ENCODE measurements at places on chromosomes 2 and 18.

DNA sequence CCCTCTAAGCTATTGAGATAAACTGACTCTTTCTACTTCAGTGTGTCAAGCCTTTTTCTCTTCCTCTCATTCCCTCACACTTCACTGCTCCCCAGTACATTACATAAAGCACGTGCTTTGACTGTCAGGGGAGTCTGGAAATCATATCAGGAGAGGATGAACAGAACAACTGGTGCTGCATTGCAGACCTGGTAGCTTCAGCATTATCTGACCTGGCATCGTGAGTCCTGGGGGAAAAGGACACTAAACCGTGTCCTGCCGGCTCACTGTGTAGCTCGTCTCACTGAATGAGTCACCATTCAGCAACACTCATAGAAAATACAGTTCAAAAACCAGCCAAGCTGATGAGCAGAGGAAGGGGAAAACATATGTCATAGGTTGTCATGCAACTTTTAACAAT is 108.5 kb upstream of the UNC80 start:
- no peak for DNase-seq

GRCh38 chr2:71891719-71892422 is 255.8 kb downstream of the CYP26B1 start:
- no peak for DNase-seq

GRCh38 chr18:54090856-54091255 is 133.6 kb downstream of the MBD2 start:
- no peak for DNase-seq

DNA sequence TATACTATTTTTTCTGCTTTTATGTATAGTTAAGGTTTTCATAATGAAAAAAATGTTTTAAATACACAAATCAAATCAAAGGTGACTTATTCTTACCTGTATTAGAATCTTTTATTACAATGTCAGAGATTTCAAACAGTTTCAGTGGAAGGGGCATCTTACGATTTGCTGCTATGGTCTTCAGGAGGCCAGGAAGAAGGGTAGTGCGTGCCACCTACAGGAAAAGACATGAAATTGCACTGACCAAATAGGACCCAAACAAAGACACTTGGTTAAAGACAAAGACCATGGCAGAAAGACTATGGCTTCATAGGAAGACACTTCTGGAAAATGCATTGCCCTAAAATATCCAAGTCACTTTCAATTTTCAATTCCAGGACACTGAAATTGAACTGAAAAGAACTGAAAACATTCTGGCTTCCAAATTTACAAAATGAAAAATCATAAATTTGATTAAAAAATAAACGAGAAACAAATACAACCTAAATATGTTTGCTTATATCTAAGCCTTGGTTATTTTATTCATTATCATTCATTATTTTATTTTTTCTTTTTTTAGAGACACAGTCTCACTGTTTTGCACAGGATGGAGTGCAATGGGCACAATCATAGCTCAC is 42.1 kb downstream of the FARSB start:
- peak; percentile 34 for DNase-seq

- no peak for DNase-seq
These were observed 60.7 kb downstream of the CXCR4 start for GRCh38 chr2:136057023-136057801.

DNA sequence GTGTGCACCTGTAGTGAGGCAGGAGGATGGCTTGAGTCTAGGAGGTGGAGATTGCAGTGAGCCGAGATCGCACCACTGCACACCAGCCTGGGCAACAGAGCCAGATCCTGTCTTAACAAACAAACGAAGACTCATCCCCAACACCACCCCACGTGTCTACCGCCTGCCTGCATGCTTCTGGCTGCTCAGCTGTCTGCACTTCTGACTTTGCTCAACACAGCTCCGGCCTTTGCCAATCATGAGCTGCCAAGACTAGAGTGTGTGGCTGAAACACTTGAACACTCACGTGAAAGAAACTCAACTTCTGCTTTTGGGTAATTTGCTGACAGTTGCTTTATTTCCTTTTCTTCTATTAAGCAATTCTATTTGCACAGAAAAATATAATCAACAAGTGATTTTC is 32.1 kb upstream of the SP3 start:
- no peak for DNase-seq

DNA sequence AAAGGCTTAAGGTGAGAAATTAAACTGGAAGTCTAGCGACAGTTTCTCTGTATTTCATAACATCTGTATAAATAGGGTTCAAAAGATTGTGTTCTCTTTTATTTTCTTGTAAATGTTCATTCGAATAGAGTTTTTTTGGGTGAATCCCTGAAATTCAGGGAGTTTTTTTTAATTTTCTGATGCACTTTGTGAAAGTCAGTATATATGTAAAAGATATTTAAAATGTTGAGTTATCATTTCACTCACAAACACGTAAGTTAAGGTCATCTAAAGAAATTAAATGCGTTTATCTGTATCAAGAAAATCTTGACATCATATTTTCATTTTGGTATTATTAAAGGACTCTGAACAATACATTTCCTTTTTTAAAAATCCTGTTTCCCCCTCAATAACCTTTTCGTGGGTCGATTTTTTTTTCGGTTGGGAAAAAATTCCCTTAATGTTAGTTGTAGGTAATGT is 3.4 kb downstream of the SP9 start:
- no peak for DNase-seq

GRCh38 chr2:240431661-240432424 is 3.6 kb upstream of the GPC1 start:
- no peak for DNase-seq

DNA sequence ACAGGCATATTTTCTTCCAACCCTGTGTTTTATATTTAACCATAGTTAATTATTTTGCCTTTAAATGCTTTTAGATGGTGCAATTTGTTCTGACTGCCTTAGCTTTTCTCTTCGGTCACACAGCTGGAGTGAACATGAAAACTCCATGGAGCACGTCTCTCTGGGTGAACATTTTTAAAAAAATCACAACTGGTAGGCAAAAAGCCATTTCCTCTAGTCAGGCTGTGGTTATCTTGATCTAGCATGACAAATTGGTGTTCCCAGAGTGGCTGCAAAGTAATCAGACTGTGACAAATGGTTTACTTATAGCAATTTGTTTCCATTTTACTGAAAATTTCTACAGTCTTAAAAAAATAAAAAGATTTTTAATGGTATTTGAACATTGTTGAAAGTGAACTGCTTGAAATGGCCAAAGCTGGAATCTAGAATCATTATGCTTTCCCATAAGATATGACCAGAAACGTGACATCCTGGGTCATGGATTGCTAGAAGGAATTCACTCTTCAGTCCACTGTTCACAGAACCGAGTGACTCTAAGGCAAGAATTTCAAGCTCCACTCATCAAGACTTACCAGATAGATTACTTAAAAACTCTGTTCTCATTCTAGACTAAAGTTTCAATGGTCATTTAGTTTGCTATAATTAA is 703.6 kb downstream of the CPS1 start:
- DNase-seq: no peak

DNA sequence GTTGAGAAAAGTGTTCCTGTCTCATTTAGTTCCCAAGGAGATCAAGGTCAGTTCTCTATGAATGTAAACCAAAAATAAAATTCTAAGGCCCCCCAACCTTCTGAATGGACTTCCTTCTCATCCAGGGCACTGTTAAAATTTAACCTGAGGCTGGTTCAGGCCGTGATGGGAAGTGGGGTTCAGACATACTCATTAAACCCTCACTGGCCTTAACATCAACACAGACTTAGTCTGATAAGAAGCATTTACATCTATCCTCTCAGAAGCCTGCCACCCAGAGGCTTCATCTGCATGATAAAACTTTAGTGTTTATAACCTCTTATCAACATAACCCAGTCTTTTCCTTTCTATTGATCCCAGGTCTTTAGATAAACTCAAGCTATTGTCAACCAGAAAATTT is 22.4 kb downstream of the ITSN2 start:
- DNase-seq: no peak

DNA sequence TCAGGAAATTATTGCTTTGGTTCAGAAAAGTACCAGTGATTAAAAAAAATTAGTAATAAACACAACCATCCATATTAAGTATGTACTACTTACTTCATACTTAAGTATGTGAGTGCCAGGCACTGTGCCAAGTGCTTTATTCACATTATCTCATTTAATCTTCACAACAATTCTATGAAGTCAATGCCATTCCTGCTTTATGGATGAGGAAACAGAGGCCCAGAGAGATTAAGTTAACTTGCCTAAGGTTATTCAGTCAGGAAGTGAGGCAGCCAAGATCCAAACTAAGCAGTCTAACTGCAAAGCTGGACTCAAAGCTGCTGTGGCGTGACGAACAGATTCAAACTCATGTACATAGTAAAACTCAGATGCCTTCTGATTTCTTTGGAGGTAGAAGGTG is 22.3 kb downstream of the DTNB start:
- DNase-seq: no peak

- DNase-seq: peak; percentile 4
These were observed 26.0 kb downstream of the CTAGE1 start for GRCh38 chr18:22391407-22392345.

- no peak for DNase-seq
These were observed 97.9 kb upstream of the TAF1B start for GRCh38 chr2:9745153-9745899.
